ENCODE measurements at places on chromosomes 3 and 15. TPM values are rescaled to one million over a fixed set of nuclear protein-coding genes. Genes with fewer than 3 reads are reported as not detected.

DNA sequence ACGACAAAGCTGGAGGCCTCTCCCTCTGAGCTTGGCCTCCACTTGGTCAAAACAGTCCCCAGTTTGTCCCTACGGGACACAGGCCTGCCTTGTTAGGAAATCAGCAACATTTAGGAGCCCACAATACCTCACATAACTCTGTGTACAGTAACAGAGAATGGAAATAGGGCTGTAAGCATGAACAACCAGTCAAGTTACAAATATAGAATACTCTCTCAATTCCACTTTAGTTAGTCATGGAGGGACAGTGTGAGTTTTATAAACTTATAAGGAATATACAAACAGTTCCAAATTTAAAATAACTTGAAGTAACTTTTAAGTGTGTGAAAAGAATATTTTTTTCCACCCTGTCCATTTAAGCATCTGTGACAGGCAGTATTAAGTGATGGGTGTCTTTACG lies 129.4 kb downstream of the PGPEP1L start:
- DNase-seq = no peak
- H3K4me3 ChIP-seq = no peak overlapping the region
- peaks cover 9% of the 10 kb centered on the region for H3K4me1 ChIP-seq
- no peaks in the 10 kb centered on the region for H3K27me3 ChIP-seq
- no peak overlapping the region for H3K27ac ChIP-seq
- no peaks in the 10 kb centered on the region for H3K36me3 ChIP-seq

- H3K4me3 ChIP-seq = no peak overlapping the region
- H3K36me3 ChIP-seq = no peaks in the 10 kb centered on the region
- DNase-seq = no peak
- H3K27me3 ChIP-seq = no peaks in the 10 kb centered on the region
- no peak overlapping the region for H3K27ac ChIP-seq
Observed at GRCh38 chr3:138687236-138687635, 78.7 kb downstream of the FAIM start.

DNA sequence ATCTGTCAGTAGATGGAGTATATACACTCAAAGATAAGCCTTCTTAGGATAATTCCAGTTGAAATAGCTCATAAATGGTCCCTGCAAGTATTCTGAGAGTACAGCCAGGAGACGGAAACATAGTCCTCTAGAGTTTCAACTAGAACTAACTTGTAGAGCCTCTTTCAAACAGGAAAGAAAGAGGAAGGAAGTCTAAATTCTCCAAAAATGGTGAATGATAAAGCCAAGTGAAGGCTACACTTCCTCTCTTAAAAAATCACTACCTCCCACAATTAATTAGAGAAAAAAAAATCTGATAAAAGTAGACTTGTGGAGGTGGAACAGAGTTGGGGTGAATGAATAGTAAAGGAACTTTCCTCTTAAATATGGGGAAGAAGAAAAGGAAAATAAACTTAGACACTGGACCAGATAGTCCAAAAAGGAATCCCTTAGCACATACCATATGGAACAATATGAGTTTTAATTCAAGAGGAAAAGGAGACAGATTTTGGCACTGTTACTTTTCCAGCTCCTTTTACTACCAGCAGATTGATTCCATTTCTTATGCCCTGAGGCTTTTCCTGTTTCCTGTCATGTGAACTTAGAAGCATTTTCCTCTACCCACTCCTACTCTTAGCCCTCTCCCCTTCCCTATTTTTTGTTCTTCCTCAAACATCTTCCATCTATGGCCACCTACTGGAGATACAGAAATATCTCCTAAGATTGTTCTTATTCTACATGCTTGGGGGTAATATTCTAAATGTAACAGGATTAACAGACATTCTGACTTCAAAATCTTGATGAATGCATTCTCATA lies 207.6 kb downstream of the CHST2 start:
- H3K27ac ChIP-seq = no peak overlapping the region
- H3K4me3 ChIP-seq = no peak overlapping the region
- peaks cover 11% of the 10 kb centered on the region for H3K4me1 ChIP-seq

DNA sequence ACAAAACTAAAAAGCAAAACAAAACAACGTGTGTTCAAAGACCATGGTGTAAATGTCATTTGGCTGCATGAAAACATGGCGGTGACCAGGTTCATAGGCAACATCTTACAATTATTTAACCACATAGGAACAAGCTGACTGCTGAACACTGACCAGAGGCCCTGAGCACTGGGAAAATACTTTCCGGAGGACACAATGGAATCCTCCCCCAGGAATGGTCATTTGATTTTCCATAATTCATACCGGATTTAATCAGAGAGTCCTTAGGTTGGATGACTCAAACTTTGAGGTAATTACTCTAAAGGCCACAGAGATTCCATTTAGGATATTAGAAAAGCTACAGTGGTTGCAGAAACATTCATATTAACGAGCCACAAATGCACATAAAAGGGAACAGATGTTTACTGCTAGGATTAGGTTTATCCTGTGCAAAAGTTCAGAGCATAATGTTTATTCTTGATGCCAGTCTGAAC lies 254.7 kb downstream of the NR1D2 start:
- no peaks in the 10 kb centered on the region for H3K27me3 ChIP-seq
- H3K4me3 ChIP-seq = no peak overlapping the region
- no peak for DNase-seq

Gene DPPA2
- not detected for polyA plus RNA-seq

Gene AP3B2
- not detected for polyA plus RNA-seq

Gene KLF15
- polyA plus RNA-seq = not detected

Gene IFT57
- 33.2 TPM for polyA plus RNA-seq

Gene THBS1
- polyA plus RNA-seq = 0.72 TPM

DNA sequence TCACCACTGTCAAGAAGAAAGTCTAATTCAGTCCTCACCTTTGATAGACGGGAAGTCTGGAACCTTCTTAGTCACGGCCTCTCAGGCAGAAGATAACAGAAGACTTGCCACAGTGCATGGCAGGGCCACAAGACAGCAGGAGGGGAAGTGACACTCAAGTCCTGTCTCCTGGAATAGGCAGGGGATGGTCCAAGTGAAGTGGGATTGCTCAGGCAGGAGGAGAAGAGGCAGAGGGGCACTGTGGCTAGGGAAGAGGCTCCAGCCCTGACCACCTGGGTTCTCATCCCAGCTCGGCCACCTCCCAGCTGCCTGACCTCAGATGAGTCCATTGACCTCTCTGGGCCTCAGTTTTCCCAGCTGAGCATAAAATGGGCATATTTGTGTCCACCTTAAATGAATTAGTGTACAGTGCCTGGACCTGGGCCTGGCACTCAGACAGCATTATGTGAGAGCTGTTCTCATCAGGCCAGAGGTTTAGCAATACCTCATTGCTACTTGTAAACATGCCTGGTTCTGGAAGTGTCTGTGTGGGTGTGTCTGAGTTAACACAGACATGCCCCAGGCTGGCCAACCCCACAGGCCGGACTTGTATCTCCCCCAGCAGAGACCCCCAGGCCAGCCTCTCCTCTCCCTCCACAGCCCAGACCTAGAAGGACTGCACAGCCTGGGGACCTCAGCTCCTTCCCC lies 11.5 kb upstream of the PCSK6 start:
- no peak for DNase-seq
- H3K27me3 ChIP-seq = no peaks in the 10 kb centered on the region
- no peak overlapping the region for H3K27ac ChIP-seq
- no peak overlapping the region for H3K4me3 ChIP-seq
- H3K4me1 ChIP-seq = no peaks in the 10 kb centered on the region

GRCh38 chr15:52857937-52858781 lies 68.0 kb upstream of the ONECUT1 start:
- no peak for DNase-seq
- no peaks in the 10 kb centered on the region for H3K36me3 ChIP-seq
- no peak overlapping the region for H3K4me3 ChIP-seq
- H3K27ac ChIP-seq = no peak overlapping the region

- no peaks in the 10 kb centered on the region for H3K4me1 ChIP-seq
- no peak for DNase-seq
- H3K27ac ChIP-seq = no peak overlapping the region
- H3K4me3 ChIP-seq = no peak overlapping the region
- H3K36me3 ChIP-seq = no peaks in the 10 kb centered on the region
Observed at GRCh38 chr3:71614869-71615268, 31.3 kb upstream of the FOXP1 start.

Gene PRR20G
- polyA plus RNA-seq = not detected

DNA sequence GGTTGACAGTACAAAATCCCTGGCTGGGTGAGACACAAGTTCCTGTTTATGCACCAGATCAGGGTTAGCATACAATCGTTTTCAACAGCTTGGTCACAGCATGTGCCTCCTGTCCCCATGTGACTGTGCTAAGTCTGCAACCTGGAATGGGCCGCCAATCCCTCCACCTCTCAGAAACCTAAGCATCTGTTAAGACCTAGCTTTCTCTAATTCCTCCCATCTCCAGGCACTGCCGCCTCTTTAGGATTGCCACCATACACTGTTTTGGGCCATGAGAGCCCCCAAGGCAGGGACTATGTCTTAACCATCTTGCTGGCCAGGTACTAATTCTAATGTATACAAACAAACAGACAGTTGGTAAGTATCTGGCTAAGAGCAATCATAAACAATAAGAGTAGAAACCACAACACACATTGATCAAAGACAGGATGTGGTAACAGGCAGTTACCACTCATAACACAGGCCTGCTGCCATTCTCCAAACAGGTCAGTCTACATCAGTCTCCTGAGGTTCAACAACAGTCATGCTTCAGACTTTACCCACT lies 25.6 kb downstream of the SEC22C start:
- H3K27me3 ChIP-seq = no peaks in the 10 kb centered on the region
- peaks cover 28% of the 10 kb centered on the region for H3K36me3 ChIP-seq
- H3K4me1 ChIP-seq = peaks cover 22% of the 10 kb centered on the region
- peak overlapping the region; percentile 21 for H3K27ac ChIP-seq
- peak overlapping the region; percentile 8 for H3K4me3 ChIP-seq

- DNase-seq = no peak
- H3K27ac ChIP-seq = no peak overlapping the region
- no peak overlapping the region for H3K4me3 ChIP-seq
- H3K36me3 ChIP-seq = no peaks in the 10 kb centered on the region
- H3K27me3 ChIP-seq = no peaks in the 10 kb centered on the region
Observed at GRCh38 chr15:47422881-47423665, 294.2 kb upstream of the SEMA6D start.

Gene TTC23
- polyA plus RNA-seq = 0.10 TPM

GRCh38 chr15:86164232-86164898 lies 84.7 kb downstream of the AGBL1 start:
- H3K36me3 ChIP-seq = no peaks in the 10 kb centered on the region
- H3K4me1 ChIP-seq = no peaks in the 10 kb centered on the region
- DNase-seq = no peak

DNA sequence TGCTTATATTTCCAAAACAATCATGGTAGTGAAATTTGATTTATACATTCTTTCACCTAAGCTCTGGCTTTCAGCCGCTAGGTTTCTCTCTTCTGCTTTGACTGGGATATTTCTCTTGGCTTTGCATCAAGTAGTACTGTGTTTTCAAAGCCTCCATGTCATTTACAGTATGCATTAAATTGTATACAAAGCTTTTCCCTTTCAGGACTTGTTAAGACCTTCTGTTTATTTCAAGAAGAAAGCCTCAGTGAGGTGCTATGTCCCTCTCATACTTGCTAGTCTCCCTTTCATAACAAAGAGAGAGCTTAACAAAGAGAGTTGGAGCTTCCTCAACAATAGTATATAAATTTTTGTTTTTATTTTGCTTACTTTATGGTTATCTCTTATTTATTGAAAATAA lies 84.2 kb upstream of the SLC25A26 start:
- H3K27me3 ChIP-seq = no peaks in the 10 kb centered on the region
- H3K4me1 ChIP-seq = no peaks in the 10 kb centered on the region
- no peak for DNase-seq
- no peaks in the 10 kb centered on the region for H3K36me3 ChIP-seq

- DNase-seq = no peak
- H3K36me3 ChIP-seq = no peaks in the 10 kb centered on the region
- H3K4me1 ChIP-seq = no peaks in the 10 kb centered on the region
- no peak overlapping the region for H3K4me3 ChIP-seq
Observed at GRCh38 chr3:65922441-65922840, 116.3 kb downstream of the MAGI1 start.

DNA sequence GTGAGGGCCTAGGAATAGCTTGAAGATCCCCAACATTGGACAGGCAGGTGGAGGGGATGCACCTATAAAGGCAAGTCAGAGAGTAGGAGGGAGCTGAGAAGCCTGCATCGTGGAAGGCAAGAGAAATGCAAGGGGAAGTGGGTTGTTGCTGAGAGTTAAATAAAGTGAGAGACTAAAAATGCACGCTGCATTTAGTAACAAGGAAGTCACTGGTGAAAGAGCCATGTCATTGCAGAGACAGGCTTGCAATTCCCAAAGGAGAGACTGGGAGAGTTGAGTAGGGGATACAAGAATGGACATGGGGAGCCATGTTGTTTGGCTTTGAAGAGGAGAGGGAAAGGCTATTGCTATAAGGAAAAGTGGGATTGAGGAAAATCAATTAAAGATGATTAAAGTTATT lies 77.0 kb upstream of the HEG1 start:
- H3K27ac ChIP-seq = no peak overlapping the region
- no peaks in the 10 kb centered on the region for H3K36me3 ChIP-seq
- H3K4me3 ChIP-seq = no peak overlapping the region
- peaks cover 15% of the 10 kb centered on the region for H3K4me1 ChIP-seq

DNA sequence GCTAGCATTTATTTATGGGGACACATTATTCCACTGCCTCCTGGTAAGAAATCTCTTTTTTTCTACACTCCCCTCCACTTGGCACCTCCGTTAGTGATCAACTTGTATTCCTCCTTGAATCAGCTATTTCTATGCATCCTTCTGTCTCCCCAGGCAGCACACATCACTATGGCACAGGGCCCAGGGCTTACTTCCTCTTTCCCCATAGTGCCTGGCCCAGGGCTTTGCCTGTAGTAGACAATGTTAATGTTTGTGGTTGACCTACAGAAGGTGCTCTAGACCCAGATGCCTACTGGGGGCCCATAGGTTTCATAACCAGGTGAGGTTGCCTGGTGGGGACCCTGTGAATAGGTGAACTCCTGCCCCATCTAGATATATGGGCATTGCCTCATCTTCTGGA lies 44.9 kb downstream of the EPHB1 start:
- H3K27me3 ChIP-seq = no peaks in the 10 kb centered on the region
- H3K36me3 ChIP-seq = no peaks in the 10 kb centered on the region
- H3K4me3 ChIP-seq = no peak overlapping the region
- DNase-seq = no peak
- no peaks in the 10 kb centered on the region for H3K4me1 ChIP-seq

- H3K4me3 ChIP-seq = no peak overlapping the region
- no peak overlapping the region for H3K27ac ChIP-seq
- H3K27me3 ChIP-seq = no peaks in the 10 kb centered on the region
- H3K36me3 ChIP-seq = no peaks in the 10 kb centered on the region
- DNase-seq = no peak
Observed at GRCh38 chr3:136624371-136624770, 127.8 kb downstream of the STAG1 start.

Gene DNAH12
- not detected for polyA plus RNA-seq

Gene CAMKV
- polyA plus RNA-seq = not detected

Gene ERICH6
- polyA plus RNA-seq = not detected

Gene SCAANT1
- not detected for polyA plus RNA-seq

DNA sequence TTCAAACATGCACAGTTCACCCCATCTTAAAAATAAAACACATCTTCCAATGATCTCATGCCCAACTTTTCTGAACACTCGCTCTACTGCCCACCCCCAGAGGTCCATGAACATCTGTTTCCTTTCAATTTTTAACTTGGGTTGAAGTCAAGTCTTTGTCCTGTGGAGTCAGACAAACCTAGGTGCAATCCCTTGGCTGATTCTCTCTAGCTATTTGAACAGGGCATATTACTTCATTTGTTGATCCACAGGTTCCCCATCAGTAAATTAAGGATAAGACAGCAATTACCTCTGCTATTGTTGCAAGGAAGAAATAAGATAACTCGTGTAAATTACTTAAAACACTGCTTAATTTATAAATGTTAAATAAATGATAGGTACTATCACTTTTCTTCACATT lies 180.1 kb downstream of the CNTN3 start:
- H3K27ac ChIP-seq = no peak overlapping the region
- DNase-seq = no peak
- H3K4me3 ChIP-seq = no peak overlapping the region
- no peaks in the 10 kb centered on the region for H3K36me3 ChIP-seq
- H3K4me1 ChIP-seq = no peaks in the 10 kb centered on the region
- H3K27me3 ChIP-seq = no peaks in the 10 kb centered on the region

Gene CADPS
- not detected for polyA plus RNA-seq
